Stimulated activated CD4-positive, alpha-beta T cell treated with anti-CD3 and anti-CD28 coated beads, Interleukin-15, amount 100 ng/mL, for 48 hours (primary cell): ENCODE measurements at places on chromosomes 4 and X.
A peak's percentile ranks its signal among the peaks of the same experiment; 100 is the strongest.

GRCh38 chr4:15719506-15719905 lies 16.6 kb downstream of the BST1 start:
- no peak for DNase-seq

- DNase-seq, result no peak
Observed at GRCh38 chr4:169620880-169621248, 486 bp downstream of the CLCN3 start.

GRCh38 chr4:174317531-174317930 lies 33.8 kb downstream of the CEP44 start:
- DNase-seq, result no peak

DNA sequence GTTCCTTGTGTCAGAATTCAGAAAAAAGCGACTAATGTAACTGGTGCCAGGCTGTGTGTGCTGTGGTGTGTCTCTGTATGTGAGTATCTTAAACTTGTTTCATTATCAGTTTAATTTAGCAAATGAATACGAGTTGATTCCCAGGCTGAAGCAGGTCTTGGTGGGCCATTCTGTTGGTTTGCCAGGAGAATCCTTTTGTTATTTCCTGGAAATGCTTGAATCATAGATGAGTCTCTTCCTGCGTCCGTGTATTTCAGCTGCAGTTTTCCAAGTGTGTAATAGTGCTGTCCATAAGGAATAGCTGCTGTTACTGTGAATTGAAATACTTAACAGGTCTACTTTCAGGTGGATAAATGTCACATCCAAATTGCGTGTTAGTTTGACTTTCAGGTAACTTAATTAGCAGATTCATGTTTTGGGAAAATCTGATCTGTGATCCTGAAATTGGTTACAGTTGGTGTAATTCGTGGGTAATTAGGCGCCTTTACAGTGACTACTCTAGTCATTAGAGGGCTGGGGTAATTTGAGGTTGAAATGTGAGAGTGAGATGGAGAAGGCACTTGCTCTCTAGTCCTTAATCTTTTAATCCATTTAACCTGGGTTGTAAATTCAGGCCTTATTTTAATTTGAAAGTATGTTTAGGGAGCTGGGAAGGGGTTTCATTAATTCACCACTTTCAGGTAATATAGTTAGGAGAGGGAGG lies 23.8 kb downstream of the TMEM131L start:
- no peak for DNase-seq

- no peak for DNase-seq
Observed at GRCh38 chrX:18701621-18702361, 5.7 kb upstream of the PPEF1 start.

GRCh38 chr4:101205916-101206315 lies 141.4 kb downstream of the PPP3CA start:
- DNase-seq, result peak; percentile 14

GRCh38 chrX:107654872-107655761 lies 26.8 kb downstream of the PRPS1 start:
- peak; percentile 62 for DNase-seq

- no peak for DNase-seq
Observed at GRCh38 chr4:24748758-24749350, 46.5 kb upstream of the SOD3 start.

GRCh38 chrX:68695206-68695845 lies 47.9 kb downstream of the STARD8 start:
- no peak for DNase-seq

- DNase-seq, result no peak
Observed at GRCh38 chrX:87338510-87338909, 179.1 kb upstream of the KLHL4 start.
